ENCODE measurements at places on chromosomes 11 and 22. TPM values are rescaled to one million over a fixed set of nuclear protein-coding genes. Genes with fewer than 3 reads are reported as not detected.

- DNase-seq = no peak
Measured at GRCh38 chr22:42991010-42991651, 23.8 kb downstream of the PACSIN2 start.

GRCh38 chr11:12159351-12160099 is 49.1 kb downstream of the MICAL2 start:
- no peak for DNase-seq

- no peak for DNase-seq
Measured at GRCh38 chr11:120835601-120836228, 188.2 kb upstream of the TBCEL start.

DNA sequence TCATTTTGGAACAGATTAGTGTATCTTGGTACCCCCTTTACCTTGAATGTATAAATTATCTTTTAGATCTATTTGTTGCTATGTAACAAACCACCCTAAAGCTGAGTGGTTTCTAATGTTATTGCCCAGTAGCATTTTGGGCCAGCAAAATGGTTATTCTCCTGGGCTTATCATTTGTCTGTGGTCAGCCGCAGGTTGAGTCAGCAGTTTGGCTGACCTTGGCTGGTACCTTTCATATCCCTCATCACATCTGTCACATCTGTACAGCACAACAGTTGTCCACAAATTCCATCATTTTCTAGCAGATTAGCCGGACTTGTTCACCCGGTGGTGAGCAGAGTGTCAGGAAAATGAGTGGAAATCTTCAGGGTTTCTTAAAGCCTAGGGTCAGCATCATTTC is 588.5 kb upstream of the ARHGAP42 start:
- no peak for DNase-seq

DNA sequence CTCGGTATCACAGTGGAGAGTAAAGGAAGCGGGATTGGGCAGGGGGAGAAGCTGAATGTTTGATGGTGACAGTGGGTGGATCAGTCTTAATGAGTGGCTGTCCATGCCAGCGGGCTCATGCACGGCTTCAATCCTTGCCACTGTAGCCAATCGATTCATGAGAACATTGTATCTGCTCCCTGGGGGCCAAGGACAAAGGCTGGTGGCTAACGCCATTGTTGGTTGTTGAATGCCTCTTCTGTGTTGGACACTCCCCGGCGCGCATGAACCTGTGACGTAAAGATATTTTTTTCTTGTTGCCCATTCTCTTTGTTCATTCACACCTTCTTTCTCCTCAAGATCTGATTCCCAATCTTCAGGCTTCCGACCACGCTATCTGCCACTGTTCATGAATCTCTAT is 20.9 kb upstream of the ATXN10 start:
- DNase-seq = no peak

DNA sequence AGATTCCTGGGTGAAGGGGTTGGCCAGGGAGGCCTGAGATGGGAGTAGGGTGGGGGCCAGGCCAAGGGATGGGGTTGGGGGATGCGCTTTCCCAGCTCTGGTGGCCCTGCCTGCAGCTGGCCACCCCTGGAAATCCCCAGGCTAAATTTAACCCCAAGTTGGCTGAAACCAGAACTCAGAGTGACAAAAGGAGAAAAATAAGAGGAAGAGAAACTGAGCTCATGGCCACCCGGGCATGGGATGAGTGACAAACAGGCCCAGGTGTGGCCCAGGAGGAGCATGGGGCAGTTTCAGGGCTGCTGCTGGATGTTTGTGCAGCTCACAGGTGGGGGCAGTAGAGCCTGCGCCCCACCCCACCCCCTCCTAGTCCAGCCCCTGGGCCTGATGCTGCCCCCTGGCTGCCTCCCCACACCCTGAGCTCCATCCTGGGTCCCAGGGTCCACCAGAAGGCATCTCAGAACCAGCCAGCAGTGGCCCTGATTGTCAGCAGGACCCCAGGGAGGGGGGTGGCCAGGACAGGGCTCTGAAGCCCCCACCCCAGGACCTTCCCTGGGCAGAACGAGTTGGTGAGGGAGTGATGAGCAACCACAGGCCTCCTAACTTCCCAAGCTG is 48.0 kb downstream of the IGLL5 start:
- DNase-seq = no peak

DNA sequence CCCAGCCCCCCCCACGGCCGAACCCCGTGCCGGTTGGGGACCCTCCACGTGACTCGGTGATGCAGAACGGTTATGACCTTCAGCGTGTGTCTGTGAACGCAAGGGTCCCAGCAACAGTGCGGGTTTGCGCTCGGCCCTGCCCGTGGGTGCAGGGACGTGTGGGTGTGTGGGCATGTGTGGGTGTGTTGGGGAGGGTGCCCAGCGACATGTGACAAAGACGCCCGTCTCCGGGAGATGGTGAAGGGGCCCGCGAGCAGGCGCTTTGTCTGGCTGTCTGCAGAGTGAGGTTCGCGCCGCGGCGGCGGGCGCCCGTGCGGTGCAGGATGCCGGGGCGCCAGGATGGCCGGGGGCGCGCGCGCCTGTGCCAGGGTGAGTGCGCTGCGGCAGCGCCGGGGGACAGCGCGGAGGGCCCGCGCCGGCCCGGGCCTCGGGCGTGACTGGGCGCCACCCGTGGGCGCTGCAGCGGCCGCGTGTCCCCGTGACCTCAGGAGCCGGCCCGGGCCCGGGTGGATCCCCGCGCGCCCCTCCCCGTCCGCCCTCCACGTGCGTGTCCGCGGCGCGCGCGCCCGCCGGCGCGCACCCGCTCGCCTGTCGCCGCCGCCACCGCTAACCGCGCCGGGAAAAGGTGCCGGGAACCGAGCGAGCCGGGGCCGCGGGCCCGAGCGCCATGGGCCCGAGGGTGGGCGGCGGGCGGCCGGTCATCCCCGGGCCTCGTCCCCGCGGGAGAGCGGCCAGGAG is at the start of gene LRFN4:
Gene LRFN4 (plus strand): TSS at position 569 of the 738 bp plus-strand sequence. CDS start 681 bp downstream, outside the sequence.
- DNase-seq = no peak

DNA sequence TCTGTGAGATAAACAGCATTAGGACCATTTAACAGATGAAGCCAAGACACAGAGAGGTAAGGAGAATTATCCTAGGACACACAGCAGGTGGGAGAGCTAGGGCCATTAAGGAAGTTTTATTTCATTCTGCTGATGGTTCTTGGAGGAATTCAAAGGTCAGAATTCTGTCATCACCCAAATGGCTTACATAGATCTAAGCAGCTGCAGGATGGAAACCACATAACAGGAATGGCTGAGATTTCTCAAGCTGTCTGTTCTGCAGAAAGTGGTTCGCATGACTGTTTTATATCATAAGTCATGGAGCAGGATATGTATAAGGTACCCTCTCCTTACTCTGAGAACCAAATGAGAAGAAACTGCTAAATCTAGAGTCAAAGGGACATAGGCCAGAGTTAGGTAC is 163.2 kb upstream of the NARS2 start:
- no peak for DNase-seq

Gene TEX54
- total RNA-seq = not detected

Gene GLB1L3
- total RNA-seq = 0.12 TPM

Gene MYRF
- 19.3 TPM for total RNA-seq

Gene MPEG1
- total RNA-seq = 1.8 TPM

Gene TREH
- 0.10 TPM for total RNA-seq

Gene ZNF280A
- total RNA-seq = not detected

Gene SLC5A1
- total RNA-seq = not detected

Gene OR52A1
- not detected for total RNA-seq

Gene SMTNL1
- total RNA-seq = not detected
